ENCODE measurements at places on chromosomes 3 and 15.

- DNase-seq, result no peak
Observed at GRCh38 chr3:25818335-25818734, 28.4 kb downstream of the OXSM start.

DNA sequence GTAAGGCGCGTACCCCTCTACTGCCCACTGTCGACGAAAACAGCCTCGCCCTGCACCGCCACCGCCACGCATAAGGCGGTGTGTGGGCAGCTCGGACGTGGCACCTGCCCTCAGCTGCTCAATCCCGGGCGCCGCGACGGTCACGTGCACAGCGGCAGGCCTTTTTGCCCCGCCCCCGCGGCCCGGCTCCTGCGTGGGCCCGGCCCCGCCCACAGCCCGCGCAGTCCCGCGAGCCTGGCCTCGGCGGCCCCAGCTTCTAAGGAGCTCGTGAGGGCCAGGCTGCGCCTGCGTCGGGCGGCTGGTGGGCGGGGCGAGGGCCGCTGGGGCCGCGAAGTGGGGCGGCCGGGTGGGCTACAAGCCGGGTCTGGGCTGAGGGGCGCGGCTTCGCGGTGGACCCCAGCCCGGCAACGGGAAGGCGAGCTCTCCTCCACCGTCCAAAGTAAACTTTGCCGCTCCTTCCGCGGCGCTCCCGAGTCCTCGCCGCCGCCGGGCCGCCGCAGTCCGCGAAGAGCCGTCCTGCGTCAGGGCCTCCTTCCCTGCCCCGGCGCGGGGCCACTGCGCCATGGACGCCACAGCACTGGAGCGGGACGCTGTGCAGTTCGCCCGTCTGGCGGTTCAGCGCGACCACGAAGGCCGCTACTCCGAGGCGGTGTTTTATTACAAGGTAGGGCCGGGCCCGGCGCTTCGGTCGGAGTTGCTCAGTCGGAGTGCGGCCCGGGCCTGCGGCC is at the start of gene CAPN7:
Gene CAPN7, plus strand, starts transcription at position 313 of the 728 bp plus-strand sequence. Its CDS starts 250 bp downstream, at position 563.
- peak; percentile 92 for DNase-seq

GRCh38 chr15:94122516-94122915 is 108.8 kb upstream of the MCTP2 start:
- no peak for DNase-seq

DNA sequence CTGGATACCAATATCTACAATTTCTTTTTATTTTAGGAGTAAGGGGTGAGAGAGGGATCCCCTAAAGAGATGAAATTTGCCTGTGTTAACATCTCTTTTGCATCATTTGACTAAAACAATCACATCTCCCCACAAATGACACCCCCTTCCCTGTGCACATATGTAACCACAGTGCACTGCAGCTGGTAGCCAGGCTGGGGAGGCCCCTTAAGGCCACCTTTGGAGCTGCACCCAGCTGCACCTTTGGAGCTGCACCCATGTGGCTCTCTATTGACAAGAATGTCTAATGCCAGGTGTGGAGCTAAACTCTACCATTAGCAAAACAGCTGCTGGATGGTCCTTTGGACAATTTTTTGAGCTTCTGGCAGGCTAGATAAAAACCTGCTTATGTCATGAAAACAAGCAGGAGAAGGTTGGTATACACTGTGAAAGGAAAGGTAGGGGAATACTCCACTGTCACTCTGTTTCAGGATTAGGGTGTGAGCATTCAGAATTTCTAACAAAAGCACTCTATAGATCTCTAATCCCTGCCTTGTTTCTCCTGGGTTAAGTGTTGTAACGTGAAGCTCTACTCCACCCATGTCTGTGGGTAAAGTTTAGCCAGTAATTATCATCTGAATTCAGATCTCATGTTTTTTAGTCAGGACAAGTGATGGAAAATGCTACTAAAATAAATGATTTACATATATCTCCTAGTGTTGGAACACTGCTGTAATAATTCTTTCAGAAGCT is 52.1 kb downstream of the TFG start:
- no peak for DNase-seq

DNA sequence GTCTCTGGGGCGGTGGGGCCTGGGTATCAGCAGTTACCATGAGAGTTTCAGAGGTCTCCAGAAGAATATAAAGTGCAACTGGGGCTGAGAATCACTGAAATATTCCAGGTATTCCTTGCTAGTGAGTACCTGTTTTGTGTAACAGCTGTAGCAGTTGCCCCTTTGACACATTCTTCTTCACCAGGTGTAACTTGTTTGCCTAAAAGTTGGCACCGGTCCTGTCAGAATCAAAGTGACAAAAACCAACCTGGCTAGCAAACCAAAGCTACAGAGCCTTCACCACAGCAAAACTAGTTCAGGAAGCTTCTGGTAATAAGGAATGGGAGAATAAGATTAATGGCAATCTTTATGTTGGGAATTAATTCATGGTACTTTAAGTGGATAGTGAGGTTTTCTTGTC is 296.0 kb downstream of the NAALADL2 start:
- no peak for DNase-seq

DNA sequence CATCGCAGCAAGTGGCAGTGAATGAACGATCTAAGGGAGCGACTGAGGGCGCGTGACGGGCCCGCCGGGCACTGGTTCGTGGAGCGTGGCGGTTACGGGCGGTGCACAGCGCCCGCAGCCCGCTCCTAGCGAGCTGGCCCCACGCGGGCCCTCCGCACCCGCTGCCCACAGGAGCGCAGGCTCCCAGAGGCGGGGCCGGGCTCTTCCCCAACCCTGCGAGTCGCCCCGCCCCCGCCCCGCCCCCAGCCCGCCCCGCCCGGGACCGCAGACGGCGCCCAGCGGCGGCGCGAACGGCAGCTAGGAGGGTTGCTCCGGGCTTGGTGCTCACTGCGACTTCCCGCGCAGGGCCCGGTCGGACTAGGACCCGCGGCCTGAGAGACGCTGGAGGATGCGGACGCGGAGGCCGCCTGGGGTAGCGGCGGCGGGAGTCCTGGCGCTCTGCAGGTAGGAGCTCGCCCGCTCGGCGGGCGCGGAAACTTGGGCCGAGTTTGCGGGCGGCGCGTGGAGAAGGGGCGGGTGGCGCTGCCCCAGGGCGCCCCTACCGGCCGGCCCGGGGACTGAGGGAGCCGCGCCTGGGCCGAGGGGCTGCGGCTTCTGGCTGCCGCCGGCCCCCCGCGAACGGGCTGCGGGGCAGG is at the start of gene C15orf39:
Gene C15orf39, plus strand, starts transcription at position 267 of the 635 bp plus-strand sequence. CDS start 4,167 bp downstream, outside the sequence.
- peak; percentile 61 for DNase-seq

DNA sequence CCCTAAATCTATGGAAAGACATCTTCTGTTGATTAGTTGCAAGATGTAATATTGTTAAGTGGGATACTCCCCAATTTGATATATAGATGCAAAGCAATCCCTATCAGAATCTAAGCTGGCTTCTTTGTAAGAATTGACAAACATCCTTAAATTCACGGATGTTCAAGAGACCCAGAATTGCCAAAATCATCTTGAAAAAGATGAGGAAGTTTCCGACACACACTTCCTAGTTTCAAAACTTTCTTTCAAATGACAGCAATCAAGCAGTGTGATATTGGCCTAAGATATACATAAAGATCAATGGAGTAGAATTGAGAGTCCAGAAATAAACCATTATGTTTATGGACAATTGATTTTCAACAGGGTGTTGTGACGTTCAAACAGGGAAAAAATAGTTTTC is 383.6 kb downstream of the LPP start:
- DNase-seq, result no peak

DNA sequence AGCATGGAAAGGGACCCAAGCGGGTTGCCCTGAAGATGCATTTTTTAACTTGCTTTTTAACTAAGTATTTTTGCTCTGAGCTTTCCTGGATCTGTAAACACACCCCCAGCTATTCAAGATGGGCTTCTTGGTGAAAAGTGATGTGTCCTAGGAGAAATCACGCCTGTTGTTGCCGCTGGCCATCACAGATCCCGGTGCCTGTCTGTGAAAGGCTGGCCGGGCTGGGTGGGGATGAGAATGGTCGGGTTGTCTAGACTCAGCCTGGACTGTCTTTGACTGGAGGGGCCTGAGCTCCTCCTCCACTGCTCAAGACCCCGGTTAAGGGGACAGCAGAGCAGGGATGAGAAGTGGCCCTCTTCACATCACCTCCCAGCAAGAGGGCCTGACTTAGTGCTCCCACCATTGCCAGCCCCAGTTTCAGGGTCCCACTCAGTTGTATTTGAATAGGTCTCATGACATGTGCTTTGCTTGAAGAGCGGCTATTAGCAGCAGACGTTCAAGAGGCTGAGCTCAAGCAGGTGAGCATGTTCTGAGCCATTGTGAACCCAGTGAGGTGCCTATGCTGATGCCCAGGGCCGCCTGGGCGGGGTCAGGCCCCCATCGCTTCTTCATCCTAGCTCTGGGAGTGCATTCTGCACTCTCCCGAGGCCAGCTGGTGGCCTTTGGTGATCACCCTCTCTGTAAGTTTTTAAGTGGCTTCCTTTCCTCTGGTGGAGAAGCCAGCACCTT is 79.9 kb downstream of the IGF1R start:
- no peak for DNase-seq

GRCh38 chr15:68567345-68567744 is 11.4 kb upstream of the CORO2B start:
- DNase-seq, result no peak

DNA sequence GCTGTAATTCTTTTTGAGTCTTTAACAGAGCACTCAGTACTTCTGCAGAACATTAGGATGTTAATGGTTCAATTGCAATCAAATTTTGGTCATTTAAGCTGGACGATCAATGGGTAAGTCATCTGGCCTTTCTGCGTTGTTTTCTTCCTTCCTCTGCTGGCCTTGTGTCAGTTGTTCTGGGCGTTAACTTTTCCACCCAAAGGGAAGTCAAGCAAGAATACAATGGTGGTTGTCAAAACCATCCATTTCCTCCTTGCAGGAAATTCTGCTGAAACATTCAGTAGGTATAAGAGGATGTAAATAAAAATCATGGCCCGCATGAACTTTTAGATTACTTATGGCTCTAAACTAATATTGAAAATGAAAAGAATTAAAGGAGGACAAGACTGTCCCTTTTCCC is 584.0 kb downstream of the GRM7 start:
- DNase-seq, result no peak

DNA sequence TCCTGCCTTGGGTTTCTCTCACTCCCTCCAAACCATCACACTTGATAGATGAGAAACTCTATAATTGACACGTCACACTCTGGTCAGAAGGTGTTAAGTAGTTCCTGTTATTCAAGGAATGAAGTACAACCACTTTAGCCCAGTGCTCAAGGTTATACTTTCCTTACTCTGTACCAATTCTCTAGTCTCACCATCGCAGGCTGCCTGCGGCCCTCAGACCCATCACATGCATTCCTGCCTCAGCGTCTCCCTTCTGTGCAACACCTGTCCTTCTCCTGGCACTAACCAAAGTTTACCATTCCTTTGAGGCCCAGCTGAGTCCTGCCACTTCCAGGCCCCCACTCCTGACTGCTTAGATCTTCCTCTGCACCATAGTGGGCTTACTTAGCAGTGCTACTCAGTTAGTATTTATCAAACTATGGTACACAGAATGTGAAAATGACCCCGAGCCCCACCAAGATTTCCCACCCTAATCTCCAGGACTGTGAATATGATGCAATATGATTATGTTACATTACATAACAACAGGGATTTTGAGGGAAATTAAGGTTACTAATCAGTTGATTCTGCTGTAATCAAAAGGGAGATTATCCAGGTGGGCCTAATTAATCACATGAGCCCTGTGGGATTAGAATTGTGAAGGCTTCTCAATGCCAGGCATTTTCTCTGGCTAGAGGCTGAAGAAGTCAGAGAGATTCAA is 36.2 kb downstream of the SPINK8 start:
- no peak for DNase-seq

- no peak for DNase-seq
Observed at GRCh38 chr15:58124585-58124984, 13.6 kb upstream of the AQP9 start.

DNA sequence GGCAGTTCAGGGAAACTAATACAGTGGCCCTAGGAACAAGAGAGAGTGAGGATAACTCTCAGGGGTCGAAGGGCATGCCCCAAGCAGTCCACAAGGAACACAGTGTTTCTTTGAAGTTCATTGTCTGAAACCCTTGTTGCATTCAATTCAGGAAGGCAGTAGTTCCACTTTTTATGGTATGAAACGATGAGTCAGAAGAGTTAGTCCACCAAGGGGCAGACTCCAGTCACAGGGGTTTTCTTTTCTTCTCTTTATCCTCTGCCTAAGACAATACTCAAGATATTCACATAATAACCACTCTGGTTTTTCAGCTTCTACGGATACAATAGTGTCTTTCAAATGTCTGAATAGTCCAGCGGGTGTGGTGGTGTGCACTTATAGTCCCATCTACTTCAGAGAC is 23.7 kb upstream of the TICRR start:
- no peak for DNase-seq

- DNase-seq, result no peak
Observed at GRCh38 chr3:196108075-196108743, 26.3 kb upstream of the TFRC start.

All from renal cortex interstitium (tissue), 15 donors.